ENCODE measurements at places on chromosomes 1 and 21.

- DNase-seq, result no peak
These were observed 220.0 kb downstream of the LRRC40 start for GRCh38 chr1:69985376-69985775.

- DNase-seq, result no peak
These were observed 2.2 kb downstream of the IGSF9 start for GRCh38 chr1:159943278-159943640.

- no peak for DNase-seq
These were observed 5.5 kb upstream of the PPIE start for GRCh38 chr1:39733161-39733560.

DNA sequence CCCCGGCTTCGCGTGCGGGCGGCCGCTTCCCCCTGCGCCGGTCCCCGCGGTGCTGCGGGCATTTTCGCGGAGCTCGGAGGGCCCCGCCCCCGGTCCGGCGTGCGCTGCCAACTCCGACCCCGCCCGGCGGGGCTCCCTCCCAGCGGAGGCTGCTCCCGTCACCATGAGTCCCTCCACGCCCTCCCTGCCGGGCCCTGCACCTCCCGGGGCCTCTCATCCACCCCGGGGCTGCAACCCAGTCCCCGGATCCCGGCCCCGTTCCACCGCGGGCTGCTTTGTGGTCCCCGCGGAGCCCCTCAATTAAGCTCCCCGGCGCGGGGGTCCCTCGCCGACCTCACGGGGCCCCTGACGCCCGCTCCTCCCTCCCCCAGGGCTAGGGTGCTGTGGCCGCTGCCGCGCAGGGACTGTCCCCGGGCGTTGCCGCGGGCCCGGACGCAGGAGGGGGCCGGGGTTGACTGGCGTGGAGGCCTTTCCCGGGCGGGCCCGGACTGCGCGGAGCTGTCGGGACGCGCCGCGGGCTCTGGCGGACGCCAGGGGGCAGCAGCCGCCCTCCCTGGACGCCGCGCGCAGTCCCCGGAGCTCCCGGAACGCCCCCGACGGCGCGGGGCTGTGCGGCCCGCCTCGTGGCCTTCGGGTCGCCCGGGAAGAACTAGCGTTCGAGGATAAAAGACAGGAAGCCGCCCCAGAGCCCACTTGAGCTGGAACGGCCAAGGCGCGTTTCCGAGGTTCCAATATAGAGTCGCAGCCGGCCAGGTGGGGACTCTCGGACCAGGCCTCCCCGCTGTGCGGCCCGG, 159.2 kb downstream of the RUNX1 start:
- DNase-seq, result peak; percentile 66

DNA sequence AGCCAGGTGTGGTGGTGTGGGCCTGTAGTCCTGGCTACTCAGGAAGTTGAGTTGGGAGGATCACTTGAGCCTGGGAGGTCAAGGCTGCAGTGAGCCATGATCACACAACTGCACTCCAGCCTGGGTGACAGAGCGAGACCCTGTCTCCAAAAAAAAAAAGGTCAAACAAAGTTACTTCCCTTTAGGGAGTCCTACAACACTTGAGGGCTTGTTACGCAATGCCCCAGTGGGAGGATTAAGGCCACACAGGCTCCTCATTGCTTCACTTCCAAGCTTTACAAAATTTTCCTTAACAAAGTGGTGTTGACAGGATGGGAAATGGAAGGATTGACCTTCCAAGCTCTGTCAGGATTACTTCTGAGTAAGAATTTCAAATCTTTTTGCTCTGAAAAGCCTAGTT, 6.2 kb upstream of the EXTL1 start:
- no peak for DNase-seq

- no peak for DNase-seq
These were observed 2.0 kb downstream of the ASCL5 start for GRCh38 chr1:201125019-201125418.

DNA sequence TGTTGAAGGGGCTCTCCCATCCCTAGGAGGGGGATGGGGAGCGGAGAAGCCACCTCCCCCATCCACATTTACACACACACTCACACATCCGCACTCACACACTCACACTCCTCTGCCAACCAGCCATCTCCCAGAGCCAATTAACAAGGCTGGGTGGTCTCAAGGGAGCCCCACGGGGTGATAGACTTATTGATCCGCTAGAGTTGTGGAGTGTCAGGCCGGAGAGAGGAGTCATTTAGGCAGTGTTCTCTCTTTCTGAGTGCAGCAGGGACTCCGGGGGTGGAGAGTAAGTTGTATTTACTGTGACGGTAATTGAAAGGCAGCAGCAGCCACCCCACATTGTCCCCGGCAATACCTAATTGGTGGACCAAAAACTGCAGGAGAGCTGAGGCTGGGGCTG, 61.6 kb downstream of the KLHDC7A start:
- no peak for DNase-seq

DNA sequence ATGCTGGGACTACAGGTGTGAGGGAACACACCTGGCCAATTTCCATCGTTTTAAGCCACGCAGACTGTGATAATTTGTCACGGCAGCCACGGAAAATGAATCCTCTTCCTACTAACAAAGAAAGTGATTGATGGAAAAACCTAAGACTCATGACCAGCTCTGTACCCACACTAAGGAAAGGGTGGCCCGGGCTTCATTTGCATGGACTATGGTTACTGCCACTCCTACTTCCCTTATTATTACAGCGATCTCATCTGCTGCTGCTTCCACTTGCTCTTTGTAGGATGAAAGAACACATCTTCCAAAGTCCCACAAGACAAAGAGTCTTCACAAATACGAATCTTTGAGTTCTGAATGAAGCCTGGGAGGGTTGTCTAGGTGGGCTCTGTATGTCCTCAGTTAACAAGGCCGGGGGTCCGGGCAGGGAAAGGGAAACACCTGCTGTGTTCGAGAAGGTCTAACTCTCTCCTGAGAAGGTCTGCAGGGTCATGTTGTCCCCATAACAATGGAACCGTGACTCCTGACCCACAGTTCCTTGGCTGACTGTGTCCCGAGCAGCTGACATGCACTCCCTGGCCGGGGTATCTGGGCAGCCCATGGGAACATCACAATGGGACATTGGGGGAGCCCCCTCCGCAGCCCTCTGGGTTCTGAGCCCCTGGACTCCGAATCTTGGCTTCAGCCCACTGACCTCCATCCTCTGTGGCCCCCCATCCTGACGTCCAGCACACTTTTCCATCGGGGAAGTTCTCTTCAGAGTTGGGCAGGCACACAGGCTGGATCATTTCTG, 13.3 kb upstream of the TFF1 start:
- DNase-seq, result no peak

DNA sequence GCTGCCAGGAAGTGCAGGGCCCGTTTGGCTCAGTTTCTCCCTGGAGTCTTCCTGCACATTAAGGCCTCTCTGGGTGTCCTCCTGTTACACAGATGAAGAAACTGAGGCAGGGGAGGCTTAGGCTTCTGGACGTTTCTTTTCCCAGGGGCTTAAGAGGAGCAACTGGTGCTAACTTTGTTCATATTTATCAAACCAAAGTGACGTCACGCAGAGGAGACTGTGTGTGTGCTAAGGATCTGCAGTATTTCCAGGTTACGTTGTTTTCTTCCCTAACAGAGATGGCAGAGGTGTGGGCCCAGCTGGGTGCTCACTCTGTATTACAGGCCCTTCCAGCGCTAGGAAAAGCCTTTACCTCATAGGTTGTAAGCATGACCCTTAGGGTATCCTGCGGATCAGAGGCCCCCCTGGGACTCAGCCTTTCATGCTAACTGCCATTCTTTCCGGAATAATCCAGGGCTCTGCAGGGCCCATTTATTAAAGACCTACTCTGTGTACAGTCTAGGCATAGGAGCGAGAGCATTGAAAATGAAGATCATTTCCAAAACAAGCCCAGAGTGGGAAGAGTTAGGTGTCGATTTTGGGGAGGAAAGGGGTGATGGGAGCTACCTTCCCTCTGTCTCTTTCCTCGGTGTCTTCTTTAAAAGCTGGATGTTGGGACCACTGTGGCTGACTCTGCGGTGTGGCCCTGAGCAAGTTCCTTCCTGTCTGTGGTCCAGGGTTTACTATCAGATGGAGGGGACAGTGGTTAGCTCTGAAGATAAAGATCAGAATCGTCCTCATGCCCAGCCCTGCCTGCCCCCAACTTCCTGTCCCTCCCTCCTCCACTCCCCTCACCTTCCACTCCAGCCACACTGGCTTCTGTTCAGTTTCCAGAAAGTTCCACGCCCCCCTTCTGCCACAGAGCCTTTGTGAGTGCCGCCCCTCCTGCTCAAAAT, 4.6 kb downstream of the AGTRAP start:
- DNase-seq, result no peak

- no peak for DNase-seq
These were observed 23.0 kb upstream of the KCNJ6 start for GRCh38 chr21:37939251-37939650.

- DNase-seq, result no peak
These were observed 39.0 kb upstream of the DIPK1A start for GRCh38 chr1:93000291-93000690.

DNA sequence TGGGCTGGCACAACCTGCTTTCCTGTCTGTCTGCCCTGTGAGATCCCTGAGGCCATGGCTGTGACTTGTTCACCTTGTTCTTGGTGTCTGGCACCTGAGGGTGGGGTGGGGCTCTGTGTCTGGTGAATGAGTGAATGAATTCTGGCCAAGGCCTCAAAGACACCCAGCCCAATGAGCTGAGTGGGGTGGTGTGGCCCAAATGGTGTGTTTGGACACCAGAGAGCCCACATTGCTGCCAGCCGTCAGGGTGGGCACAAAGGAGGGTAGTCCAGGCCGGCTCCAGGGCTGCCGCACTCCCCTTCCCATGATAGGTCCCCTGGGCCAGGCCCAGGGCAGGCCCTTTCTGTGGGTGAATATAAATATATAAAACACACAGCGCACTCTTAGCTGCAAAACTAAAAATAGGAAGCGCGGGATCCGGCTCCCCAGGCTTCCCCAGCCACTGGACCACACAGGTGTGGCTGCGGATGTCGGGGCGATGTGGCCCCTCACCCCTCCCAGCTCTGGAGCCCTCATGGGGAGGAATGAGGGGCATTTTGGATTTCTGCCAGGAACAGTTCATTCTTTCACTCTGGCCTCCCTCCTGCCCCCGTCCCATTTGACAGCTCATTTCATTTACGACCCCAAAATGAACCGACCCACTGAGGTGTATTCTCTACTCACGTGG, 33.3 kb downstream of the RUNX3 start:
- no peak for DNase-seq

GRCh38 chr1:246726881-246727280, 2.7 kb downstream of the SCCPDH start:
- no peak for DNase-seq

- no peak for DNase-seq
These were observed 13.2 kb upstream of the SLC41A1 start for GRCh38 chr1:205826016-205826806.

- no peak for DNase-seq
These were observed at the start of gene ABCG1 for GRCh38 chr21:42218836-42219605. Gene ABCG1, plus strand, starts transcription at chr21:42219140. Its CDS starts 123 bp downstream, at chr21:42219263.

DNA sequence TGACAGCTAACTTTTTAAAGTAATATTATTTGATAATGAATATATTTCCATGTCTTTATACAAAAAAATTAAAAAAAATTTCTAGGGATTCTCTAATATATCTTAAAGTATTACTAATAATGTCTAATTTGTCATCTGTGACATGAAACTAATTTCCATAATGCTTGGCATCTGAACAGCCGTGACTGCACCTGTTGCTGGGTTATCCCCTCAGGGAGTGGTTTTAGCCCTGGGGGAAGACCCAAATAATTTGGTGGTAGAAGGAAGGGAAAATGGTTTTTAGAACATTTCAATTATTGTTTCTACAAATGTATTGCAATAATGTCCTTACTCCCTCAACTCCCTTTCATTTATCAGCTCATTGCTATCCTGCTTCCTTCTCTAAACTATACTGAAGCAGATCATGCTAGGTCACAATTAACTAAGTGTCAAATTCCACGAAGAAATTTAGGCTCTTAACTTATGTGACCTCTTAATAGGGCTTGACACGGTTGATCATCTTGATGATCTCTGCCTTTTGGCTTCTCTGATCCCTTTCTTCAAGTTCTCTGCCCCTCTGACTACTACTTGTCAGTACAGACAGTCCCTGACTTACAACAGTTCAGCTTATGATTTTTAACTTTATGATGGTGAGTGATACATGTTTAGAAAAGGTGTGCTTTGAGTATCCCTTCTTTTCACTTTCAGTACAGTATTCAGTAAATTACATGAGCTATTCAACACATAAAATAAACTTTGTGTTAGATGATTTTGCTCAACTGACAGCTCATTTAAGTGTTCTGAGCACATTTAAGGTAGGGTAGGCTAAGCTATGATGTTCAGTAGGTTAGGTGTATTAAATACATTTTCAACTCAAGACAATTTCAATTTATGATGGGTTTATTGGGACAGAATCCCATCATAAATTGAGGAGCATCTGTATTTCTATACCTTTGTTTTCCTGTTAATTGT, 26.4 kb upstream of the DPH5 start:
- no peak for DNase-seq

DNA sequence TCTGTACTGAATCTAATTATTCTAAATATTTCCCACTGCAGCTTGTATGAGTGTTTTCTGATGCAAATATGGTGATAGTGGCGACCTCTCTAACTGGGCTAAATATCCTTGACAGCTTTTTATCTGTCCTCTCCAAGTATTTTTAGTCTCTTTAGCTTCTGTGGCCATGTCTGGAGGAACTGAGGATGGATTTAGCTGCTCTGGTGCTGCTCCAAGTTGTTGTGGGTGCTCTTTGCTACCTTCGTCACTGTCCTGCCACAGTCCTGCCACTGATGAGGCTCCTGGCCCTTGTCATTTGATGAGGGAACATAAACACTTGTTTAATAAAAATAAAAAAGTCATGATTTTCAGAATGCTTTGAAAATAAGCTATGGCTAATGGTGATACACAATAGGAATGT, 15.9 kb downstream of the CAMTA1 start:
- DNase-seq, result no peak

GRCh38 chr21:40678681-40679284, 168.2 kb downstream of the DSCAM start:
- DNase-seq, result no peak

GRCh38 chr1:82762829-82763532, 962.2 kb downstream of the ADGRL2 start:
- DNase-seq, result no peak

- no peak for DNase-seq
These were observed 10.1 kb downstream of the CFAP45 start for GRCh38 chr1:159889821-159890252.

DNA sequence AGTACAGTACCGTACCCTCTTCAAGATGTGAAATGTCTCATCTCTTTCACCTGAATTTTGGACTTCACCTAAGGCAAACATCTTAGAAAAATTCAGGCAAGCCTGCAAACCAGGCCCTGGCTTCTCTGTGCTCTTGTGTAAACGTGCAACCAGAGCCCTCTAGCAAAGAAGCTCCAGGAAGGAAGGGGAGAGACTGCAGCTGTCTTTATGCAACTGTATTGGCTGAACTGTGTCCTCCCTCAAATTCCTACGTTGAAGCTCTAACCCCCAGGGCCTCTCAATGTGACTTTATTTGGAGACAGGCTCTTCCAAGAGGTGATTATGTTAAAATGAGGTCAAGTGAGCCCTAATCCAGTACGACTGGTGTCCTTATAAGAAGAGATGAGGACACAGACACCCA, 60.3 kb downstream of the SLC45A1 start:
- DNase-seq, result no peak

- no peak for DNase-seq
These were observed 74.1 kb upstream of the CNIH3 start for GRCh38 chr1:224541901-224542630.

GRCh38 chr1:109482242-109482641, 1.5 kb upstream of the ATXN7L2 start:
- no peak for DNase-seq

- DNase-seq, result no peak
These were observed 60.1 kb downstream of the PKN2 start for GRCh38 chr1:88744142-88744541.

- DNase-seq, result no peak
These were observed 10.6 kb downstream of the ESPN start for GRCh38 chr1:6435129-6435528.

- no peak for DNase-seq
These were observed 3.1 kb upstream of the S100A8 start for GRCh38 chr1:153393926-153394325.

All from activated CD4-positive, alpha-beta T cell treated with anti-CD3 and anti-CD28 coated beads for 24 hours (primary cell).